Erythroblast (primary cell): ENCODE measurements at places on chromosomes 2 and 18.

GRCh38 chr2:207265869-207266268, 100.1 kb upstream of the KLF7 start:
- DNase-seq = no peak

DNA sequence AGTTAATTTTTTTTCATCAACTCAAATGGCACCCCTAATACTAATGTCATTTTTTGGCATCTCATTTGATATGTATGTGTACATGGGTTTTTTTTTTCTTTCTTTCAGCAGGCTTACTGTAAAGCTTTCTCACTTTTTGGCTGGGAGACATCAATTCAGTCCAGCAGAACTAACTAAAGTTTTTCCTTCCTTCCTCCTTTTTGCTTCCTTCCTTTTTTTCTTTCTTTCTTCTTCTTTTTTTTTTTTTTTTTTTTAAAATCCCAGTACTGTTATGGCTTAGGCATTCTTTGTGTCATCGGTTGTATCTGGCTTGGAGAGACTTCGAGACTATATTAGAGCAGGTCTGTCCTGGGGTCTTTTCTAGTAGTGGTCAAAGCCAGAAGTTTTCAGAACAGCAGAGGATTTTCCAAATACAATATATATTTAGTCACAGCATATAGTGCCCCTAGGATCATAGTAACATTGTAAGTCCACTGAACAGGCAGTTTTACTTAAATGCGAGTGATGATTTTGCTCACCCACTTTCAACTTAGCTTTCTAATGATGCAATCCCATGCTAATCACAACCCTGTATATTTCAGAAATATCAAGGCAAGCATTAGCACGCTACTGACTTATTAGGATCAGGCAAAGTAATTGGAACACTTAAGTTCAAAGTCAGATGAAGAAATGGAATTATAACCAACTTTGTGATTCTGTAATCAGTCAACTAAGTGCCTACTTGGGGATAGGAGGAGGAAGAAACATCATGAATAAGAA, 4.0 kb downstream of the KLHL29 start:
- peak; percentile 11 for DNase-seq

DNA sequence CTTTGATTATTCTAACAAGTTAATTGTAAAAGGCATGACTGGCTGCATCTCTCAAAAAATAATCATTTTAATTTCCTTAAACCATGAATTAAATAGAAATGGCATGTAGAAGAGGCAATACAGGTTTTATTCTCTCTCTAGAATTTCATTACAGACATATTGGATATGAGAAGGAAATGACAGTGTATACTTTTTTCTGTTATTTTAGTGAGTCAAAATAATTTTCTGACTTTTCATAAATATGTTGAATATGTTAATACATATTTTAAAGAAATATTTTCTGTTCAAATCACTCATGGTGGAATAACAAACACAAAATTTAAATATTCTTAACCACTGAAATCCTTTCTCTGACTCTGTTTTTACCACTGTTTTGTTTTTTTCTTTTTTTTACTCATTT, 510.4 kb downstream of the LRP1B start:
- DNase-seq = no peak

- DNase-seq = no peak
Measured at GRCh38 chr2:236393101-236393500, 128.9 kb upstream of the ASB18 start.

GRCh38 chr2:123530004-123530403, 495.1 kb upstream of the CNTNAP5 start:
- DNase-seq = no peak

DNA sequence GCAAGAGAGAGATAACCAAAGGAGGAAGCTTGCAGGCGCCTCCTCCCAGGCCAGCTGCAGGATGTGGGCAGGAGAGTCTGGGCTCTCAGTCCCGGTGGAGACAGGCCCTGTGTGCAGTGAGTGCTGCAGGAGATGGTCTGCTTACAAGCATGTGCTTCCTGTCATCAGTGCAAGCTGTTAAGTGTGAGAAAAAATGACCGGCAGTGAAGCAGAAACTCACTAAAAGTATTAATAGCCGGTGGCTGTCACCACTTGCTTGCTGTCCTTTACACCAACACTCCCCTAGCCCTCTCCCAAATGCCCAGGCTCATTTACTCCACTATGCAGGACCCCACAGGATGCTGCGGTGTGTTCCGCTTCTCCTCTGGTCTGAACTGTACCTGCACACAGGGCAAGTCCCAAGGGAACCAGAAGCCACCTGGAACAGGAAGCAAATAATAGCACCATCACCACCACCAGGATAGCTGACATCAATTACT, 435.6 kb upstream of the HS6ST1 start:
- no peak for DNase-seq

DNA sequence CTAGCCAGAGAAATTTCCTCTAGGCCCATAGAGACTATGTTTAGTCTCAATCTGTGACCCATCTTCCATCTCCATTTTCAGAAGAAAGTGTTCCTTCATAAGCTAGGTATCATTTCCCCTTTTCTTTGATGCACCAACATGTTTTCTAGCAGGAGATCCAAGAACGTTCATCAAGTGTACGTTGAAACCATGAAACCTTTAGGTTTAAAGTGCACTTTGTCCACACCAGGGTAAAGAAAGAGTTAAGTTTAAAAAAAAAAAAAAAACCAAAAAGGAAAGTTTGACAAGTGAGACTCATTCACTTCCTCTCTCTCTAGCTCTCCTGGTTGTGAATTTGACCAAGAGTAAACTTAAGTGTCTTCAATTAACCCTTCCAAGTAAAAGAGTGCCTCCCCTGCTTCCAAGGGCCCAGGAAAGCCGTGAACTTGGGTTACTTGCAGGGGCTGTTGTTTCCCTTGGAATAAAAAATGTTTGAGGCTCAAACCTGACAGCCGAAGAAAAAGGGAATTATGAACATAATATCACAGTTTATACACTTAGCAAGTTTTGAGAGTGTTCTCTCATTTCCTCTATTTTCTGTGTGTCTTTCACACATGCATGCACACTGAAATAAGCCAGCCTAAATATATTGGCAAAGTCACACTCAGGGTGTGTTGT, 56.7 kb downstream of the LBH start:
- no peak for DNase-seq

- no peak for DNase-seq
Measured at GRCh38 chr18:76554547-76555222, 59.6 kb upstream of the ZNF516 start.

GRCh38 chr2:211690736-211691135, 847.9 kb downstream of the ERBB4 start:
- no peak for DNase-seq

DNA sequence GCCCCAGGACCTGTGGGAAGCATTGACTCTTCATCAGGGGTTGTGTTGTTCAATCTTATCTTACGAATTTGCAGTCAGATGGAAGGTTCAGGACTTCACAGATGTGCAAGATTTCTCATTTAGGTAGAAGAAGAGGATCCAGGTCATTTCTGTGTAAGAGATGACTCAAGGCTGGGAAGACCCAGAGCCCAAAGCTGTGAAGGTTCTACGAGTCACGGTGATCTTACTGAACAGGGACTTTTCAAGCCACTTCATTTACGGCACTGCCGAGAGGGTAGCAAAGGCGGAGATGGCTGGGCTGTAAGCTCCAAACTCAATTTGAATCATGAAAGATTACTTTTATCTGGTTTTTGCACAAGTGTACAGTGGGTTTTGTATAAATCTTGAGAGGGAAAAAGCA, 228.0 kb upstream of the MEX3C start:
- DNase-seq = no peak

GRCh38 chr2:201466050-201466675, 14.6 kb downstream of the STRADB start:
- no peak for DNase-seq

DNA sequence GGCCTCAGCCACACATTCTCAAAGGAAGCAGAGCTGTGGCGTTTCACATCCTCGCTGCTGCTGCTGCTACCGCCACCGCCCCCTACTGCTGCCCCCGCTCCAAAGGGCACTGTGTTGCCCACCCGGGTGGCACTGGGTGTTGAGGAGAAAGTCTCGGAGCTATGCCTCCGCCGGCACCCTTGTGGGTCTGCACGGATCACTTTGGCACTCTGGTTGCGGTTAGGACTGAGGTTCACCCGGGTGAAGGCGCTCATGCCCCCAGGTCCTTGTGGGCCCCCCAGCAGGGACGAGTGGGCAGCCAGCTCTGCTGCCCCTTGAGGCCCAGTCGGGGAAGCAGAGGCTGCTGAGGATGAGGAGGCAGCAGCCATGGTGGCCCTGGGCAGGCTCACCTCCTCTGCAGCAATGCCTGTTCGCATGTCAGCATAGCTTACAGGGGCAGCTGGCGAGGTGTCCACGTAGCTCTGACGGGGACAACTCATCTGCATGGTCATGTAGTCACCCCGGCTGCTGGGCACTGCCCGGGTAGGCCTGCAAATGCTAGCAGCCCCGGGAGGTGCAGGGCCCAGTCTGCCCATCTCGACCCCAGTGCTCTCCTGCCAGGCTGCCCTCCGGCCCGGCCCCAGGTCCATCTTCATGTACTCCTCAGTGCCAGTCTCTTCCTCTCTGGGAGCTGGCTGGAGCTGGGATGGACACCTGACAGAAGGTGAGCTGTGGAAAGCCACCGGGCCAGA, 4.2 kb downstream of the IRS1 start:
- no peak for DNase-seq

DNA sequence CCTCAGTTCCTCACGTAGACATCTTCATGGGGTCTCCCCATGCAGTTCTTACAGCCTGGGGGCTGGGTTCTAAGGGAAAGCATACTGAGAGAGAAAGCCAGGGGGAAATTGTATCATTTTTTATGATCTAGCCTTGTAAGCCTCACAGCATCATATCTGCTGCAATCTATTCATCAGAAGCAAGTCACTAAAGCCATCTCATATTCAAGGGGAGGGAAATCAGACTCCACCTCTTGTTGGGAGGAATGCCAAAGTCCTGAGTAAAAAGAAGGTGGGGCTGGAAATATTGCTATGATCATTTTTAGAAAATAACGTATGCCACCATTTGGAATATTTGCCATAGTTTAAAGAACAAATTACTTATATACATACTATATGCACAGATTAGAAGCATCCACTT, 304.6 kb downstream of the TXNL1 start:
- DNase-seq = no peak

DNA sequence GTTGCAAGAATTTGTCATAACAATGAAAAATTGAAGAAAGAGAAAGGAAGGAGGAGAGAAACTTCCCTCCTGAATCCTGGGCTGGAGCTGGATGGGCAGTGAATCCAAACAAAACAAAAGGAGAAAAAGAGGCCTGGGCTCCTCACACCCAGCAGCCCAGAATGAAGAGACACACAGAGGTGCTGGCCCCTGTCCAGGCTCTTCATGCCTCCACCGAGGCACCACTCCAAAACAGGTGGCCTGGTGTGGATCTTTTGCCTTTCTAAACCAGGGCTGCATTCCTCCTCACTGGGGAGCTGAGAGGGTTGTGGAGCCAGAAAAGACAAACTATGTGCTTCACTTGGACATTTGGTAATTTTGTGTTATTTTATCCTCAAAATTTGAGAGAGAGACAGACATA, 76.0 kb downstream of the FAM124B start:
- no peak for DNase-seq

DNA sequence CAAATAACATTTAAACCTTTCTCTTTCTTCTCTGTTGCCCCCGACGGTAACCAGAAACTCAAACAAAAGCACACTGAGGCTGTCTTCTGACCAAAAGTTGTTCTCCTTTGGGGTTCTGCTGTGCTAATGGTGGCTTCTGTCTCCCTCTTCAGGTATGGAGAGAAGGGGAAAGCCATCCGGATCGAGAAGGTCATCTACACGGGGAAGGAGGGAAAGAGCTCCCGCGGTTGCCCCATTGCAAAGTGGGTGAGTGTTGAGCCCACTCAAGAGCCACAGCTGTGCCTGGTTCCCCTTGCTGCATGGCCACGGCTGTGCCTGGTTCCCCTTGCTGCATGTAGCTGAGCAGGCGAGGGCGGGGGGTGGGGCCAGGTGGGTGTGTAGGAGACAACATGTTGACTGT, 67.4 kb downstream of the BOLA3 start:
- DNase-seq = peak; percentile 36

- DNase-seq = no peak
Measured at GRCh38 chr18:56999823-57000222, 147.1 kb upstream of the BOD1L2 start.

GRCh38 chr2:158024288-158024898, 77.3 kb upstream of the UPP2 start:
- peak; percentile 63 for DNase-seq

DNA sequence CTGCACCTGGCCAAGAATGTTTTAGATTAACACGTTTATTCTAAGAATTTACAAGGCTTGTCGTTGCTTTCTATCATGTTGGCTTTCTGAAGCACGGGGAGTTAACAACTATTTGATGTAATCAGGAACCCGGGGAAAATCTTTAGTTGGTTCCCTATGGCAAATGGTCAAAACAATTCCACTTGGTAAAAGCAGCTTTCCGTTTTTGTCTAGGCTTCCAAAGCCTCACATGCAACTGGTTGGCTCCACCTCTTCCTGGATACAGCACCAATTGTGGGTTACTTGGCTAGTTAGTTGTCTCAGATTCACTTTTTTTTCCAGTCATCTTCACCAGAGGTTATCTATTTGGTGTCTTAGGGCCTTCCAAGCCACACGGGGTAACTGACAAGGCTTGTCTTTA, 2.8 kb downstream of the COLEC12 start:
- no peak for DNase-seq

DNA sequence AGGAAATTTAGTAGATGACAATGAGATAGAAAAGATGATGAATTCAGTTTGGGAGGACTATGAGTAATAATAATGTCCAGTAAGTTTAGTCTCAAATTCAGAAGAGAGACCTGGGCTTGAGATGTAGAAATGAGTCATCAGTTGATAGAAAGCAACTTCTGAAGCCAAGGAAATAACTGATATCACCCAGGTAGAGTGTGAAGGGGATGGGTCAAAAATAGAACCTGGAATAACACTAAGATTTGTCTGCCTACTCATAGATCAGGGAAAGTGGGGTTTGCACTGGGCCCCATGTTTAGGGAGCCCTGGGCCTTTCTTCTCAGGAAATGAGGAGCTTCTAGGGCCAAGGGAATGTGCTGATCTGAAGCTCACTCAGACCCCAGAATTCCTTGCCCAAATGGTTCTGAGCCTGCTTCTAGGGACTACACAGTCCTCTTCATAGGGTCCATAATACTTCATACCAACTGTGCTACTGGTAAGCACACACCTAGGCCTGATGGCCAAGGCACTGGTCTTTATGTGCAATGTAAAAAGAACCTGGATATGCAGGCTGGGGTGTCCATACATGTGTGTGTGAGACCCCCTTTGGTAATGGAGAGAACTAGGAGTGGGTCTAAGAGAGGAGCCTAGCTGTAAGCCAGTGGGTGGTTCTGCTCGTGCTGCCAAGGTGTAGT, 141.2 kb downstream of the IKZF2 start:
- no peak for DNase-seq

DNA sequence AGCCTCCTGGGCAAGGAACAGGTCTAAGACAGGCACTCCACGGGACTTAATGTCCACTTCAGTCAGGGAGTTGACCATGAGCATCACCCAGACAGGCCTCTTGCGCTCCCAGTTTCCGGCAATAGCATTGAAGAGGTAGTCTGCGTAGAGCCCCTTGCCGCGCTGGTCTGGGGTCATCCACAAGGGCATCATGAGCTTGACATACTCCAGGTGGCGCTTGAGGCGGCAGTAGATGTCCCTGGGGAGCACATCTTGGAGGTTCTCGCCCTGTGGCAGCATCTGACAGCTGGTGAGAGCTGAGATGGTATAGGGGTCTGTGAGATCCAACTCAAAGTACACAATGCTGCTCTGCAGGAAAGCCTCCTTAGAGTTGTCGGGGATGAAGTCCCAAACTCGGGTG, 10.6 kb downstream of the TRABD2A start:
- DNase-seq = no peak

GRCh38 chr2:238698072-238698352, 149.9 kb upstream of the TWIST2 start:
- no peak for DNase-seq
